ENCODE measurements at places on chromosomes 16 and 17. TPM values are rescaled to one million over a fixed set of nuclear protein-coding genes. Genes with fewer than 3 reads are reported as not detected.

DNA sequence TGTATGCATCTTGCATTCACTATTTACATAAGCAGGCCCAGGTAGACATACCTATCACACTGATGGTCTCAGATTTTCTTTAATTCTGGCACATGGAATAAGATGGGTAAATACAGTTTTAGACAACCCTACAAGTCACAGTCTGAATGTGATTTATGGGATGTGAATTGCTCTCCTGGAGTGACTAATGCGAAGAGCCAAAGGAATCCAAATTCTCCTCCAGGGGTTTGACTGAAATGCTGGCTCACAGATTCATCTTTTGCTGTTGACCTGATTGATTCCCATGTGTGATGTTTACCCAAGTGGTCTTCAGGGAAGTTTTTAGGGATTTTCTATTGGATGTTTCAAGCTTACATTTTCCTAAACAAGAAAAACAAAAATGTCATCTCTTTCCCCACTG, 277.9 kb upstream of the MON1B start:
- DNase-seq = no peak

GRCh38 chr16:84286578-84287240, 8.0 kb upstream of the WFDC1 start:
- peak; percentile 62 for DNase-seq

DNA sequence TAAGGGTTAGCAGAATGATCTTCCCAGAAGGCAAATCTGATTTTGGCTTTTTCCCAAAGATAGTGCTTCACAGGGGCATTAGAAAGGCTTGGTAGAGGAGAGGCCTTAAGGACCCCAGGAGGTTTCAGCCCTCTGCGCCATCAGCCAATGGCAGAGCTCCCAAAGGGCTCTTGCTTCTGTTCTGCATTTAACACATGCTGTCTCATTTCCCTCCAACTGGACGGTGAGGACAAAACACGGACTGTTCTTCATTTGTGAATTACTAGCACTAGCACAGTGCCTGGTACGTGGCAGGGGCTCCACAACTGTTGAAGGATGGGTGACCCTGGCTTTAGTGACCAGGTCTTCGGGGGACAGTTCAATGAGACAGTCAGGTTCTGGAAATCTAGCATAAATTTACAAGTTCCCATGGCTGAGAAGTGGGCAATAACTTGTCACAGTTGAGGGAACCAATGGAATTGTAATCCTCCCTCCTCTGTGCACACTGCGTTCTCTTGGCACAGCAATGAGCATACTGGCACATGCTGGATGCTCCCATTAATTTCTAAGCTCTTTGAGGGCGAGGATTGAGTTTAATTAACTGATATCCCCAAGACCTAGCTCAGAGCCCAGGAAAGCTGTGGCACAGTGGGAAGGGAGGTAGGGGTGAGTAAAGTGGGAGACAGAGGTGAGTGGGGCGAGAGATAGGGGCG, 45.4 kb downstream of the COG7 start:
- no peak for DNase-seq

GRCh38 chr16:84617041-84617790, 662 bp downstream of the COTL1 start:
- peak; percentile 72 for DNase-seq

DNA sequence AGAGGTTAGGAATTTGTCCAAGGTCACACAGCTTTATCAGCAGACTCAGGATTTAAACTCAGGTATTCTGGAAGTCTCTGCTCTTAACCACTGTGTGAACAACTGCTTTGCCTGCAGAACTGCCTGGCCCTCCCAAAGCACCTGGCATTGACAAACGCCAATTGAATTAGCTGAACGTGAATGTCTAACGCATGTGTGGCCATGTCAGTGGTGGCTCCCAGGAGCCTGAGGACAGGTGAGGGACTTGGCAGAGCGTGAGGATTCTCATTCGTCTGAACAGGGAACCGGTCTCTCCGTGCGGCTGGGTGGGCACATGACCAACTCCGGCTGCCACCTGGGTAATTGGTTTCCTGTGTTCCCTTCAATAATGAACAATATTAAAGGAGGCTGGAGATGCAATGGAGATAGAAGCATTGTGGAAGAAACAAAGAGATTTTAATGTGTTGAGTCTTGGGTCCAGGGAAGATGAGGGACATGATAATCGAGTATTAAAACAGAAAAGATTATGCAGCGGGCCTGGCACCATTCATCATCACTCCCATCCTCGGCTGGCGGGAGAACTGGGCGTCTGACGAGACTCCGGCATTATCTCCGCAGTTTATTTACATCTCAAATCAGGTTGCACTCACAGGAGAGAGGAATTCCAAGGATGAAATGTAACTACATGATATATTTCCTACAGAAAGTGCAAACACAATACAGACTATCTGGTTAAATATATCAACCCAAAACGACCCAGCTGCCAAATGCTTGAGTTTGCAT, 113.5 kb downstream of the NPIPB5 start:
- DNase-seq = no peak

- DNase-seq = no peak
Observed at GRCh38 chr17:56985371-56986162, 7.6 kb downstream of the SCPEP1 start.

ABCA3 gene
- 10.0 TPM for total RNA-seq

DNA sequence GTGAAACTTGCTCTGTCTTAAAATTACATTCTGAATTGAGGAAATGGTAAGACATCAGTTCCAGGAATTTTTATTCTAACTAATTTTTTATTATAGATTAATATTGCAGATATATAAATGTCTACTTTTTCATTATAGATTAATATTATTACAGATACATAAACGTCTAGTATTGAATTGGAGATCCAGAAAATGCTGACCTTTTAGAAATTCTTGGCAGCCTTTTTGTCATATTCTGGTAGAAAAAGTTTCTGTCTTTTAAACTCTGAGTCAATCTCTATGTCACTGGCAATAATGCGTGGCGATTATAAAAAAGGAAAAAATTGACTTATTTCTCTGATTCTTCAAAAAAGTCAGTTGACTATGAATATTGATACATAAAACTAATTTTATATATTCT, 8.7 kb downstream of the ERCC4 start:
- DNase-seq = no peak

GRCh38 chr17:48101012-48101720, at the start of gene CBX1:
TSS of gene CBX1 (minus strand) at chr17:48101478. CDS start at chr17:48077004, 24,474 bp downstream.
- DNase-seq = peak; percentile 98

DNA sequence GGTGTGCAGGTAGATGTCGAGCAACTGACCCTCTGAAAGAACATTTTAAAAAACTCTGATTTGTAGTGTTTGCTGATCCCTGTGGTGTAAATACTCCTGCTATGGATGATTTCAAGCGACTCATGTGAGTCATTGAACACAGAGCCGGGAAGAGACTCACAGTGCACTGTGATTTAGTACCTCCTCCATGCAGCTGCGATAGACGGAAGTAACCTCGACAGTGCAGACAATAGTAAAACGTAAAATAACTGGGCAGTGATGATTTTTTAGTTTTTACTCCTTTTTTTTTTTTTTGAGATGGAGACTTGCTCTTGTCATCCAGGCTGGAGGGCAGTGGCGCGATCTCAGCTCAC, 8.7 kb downstream of the TBX21 start:
- no peak for DNase-seq

PDILT gene
- not detected for total RNA-seq

COL1A1 gene
- total RNA-seq = 164 TPM

USP43 gene
- total RNA-seq = not detected

DNA sequence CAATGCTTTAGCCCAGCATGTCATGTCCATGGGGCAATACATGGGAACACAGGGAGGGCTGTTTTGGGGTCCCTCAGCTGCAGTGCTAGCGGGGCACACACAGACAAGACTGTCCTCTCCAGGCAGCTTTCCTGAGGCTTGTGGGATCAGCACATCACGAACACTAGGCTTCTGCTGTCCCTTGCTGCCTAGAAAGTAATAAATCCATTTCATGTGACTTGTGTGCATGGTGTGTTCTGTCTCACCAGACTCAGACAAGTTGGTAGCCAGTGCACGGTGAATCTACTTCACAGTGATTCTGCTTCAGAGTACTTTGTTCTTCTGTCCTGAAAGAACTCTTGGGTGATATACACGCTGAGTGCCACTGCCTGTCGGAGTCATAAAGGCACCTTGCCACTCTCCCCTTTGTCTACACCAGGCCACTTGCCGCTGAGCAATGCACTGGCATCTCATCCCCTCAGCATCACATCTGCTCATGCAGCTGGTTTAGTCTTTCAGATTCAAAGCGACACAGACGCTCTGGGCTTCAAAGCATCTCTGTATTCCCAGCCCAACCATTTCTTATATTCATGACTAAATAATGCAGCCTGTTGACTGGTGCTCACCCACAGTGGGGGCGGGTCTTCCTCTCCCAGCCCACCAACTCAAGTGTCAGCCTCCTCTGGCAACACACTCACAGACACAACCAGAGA, 95.2 kb upstream of the COX10 start:
- DNase-seq = no peak

KRT17 gene
- total RNA-seq = not detected

DNA sequence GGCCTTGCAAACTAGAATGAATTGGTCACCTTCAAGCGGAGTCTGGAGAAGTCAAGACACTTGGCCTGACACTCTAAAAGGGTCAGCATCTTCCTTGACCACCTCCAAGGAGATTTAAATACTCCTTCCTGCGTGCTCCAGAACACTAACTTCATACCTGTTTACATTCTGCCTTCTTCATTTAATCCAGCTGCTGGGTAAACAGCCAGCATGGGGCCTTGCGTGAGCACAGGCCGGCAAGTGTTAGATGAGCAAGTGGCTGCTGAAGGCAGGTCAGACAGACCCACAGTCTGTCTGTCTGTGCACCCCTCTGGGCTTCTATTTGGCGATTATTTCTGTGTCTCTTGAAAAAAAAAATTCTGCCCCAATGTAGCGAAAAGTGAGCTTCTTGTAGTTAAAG, 153.8 kb downstream of the MSI2 start:
- DNase-seq = no peak

SMIM5 gene
- total RNA-seq = 1.8 TPM

DNA sequence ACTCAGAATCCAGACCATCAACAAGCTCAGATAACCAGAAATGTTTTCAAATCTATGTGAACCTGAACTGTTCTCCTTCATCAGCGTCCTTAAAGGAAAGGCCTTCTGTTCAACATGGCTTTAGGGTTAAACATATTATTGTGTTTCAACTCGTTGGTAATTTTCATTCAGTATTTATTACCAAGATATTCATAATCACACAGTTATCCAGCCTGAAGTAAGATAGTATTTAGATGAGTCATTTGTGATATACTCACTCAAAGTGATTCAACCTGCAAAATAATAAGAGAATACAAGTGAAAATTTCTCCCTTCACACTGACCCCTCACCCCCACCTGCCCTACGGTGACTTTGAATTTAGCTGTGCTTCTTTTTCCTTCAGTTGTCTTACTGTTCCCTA, 3.0 kb downstream of the CYLD start:
- DNase-seq = no peak

- peak; percentile 67 for DNase-seq
Observed at GRCh38 chr17:83091257-83092141, 12.1 kb downstream of the METRNL start.

DNA sequence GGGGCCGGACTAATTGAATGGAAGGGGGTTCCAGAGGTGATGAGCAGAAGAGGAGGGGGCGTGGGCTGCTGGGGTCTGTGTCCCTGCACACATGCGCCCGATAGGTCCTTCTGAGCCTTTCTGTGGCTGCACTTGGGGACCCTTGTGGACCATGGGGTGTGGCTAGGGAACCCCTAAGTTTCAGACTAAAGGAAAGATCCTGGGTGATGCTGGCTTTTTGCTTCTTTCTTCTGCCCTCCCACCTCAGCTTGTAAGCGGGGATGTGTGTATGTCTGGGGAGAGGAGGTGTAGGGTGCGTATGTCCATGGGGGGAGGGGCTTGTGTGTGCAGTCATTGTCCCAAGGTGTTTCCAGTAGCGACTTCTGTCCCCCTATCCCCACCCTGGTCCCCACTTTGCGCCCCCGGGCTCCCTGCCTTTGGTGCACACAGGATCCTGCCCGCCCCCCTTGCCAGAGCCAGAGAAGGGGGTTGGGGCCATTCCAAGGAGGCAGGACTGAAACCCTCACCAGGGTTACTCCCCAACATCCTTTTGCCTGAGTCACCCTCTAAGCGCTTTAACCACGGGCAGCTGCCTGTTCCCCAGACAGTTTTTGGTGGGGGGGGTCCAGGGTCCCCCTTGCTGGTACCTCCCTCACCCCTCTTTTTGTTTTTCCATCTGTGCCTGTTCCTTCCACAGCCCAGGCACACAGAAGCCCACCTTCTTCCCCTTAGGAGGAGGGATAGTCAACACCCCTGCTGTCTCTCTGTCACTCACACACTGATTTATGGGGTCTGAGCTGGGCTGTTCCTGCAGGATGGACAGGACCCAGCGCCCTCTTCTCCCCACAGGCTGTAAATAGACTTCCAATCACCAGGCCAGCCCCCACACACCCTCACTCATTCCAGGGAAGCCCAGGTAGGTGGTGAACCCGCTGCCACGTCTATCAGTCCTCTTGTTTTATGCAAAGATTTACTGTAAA, 83.2 kb downstream of the ARHGAP23 start:
- DNase-seq = no peak

- no peak for DNase-seq
Observed at GRCh38 chr17:8016632-8017424, 14.4 kb downstream of the GUCY2D start.

- DNase-seq = no peak
Observed at GRCh38 chr16:66508248-66508913, 41.5 kb downstream of the TK2 start.

PRR35 gene
- not detected for total RNA-seq
